ENCODE measurements at places on chromosomes 13 and 19.

DNA sequence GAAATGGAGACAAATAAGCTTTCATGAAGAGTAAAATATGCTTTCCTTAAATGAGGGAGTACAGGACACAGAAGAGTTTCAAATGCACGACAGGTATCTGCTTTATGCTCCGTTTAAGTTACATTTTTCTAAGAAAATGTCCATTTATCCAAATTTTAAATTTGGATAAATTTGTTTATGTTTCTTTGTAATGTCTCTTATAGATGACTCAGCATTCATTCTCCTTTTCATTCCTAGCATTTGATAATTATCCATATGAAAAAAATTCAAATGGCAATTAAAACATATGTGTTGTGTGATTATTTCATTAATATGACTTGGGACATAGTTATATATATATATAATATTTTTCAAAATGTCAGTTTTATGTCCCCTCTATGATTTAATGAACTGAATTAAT lies 1449.3 kb downstream of the SLITRK1 start:
- DNase-seq: no peak

- no peak for DNase-seq
Measured at GRCh38 chr19:19443902-19444680, 38.6 kb downstream of the GATAD2A start.

GRCh38 chr13:49540552-49540951 lies 44.8 kb downstream of the PHF11 start:
- no peak for DNase-seq

- no peak for DNase-seq
Measured at GRCh38 chr13:80203496-80203895, 137.4 kb downstream of the SPRY2 start.

- DNase-seq: no peak
Measured at GRCh38 chr19:45115809-45116615, 23.0 kb downstream of the PPP1R37 start.

GRCh38 chr19:5447700-5448311 lies 7.4 kb upstream of the ZNRF4 start:
- DNase-seq: no peak

GRCh38 chr13:98942485-98942884 lies 35.4 kb downstream of the DOCK9 start:
- DNase-seq: no peak

- no peak for DNase-seq
Measured at GRCh38 chr13:22836475-22836874, 344.3 kb upstream of the SGCG start.
